ENCODE measurements at places on chromosomes 4 and X. TPM values are rescaled to one million over a fixed set of nuclear protein-coding genes. Genes with fewer than 3 reads are reported as not detected.

The NRK gene
- 2.1 TPM for total RNA-seq

The MGARP gene
- 3.3 TPM for total RNA-seq

The GLUD2 gene
- total RNA-seq: 1.7 TPM

The BCORL1 gene
- total RNA-seq: 1.3 TPM
